Hair follicle dermal papilla cell (primary cell): ENCODE measurements at places on chromosomes 5 and 9. TPM values are rescaled to one million over a fixed set of nuclear protein-coding genes. Genes with fewer than 3 reads are reported as not detected.

Gene PCDHB7
- 1.1 and 2.1 TPM in 2 replicates for total RNA-seq

Gene TCOF1
- 19.2 and 23.9 TPM in 2 replicates for total RNA-seq

Gene ANKDD1B
- 0.12 and 0.32 TPM in 2 replicates for total RNA-seq

Gene TNFAIP8
- total RNA-seq = 37.2 and 40.4 TPM in 2 replicates

Gene SMIM32
- not detected in 2 replicates for total RNA-seq

Gene FBP1
- total RNA-seq = not detected in 2 replicates

Gene DRD1
- under 0.01 and 0.36 TPM in 2 replicates for total RNA-seq

Gene SET
- total RNA-seq = 214 and 264 TPM in 2 replicates

Gene C5orf52
- total RNA-seq = not detected in 2 replicates
